ENCODE measurements at places on chromosomes 6 and 20. TPM values are rescaled to one million over a fixed set of nuclear protein-coding genes. Genes with fewer than 3 reads are reported as not detected.

CPXM1 gene
- total RNA-seq, result not detected

AIF1 gene
- 1.7 TPM for total RNA-seq

DNA sequence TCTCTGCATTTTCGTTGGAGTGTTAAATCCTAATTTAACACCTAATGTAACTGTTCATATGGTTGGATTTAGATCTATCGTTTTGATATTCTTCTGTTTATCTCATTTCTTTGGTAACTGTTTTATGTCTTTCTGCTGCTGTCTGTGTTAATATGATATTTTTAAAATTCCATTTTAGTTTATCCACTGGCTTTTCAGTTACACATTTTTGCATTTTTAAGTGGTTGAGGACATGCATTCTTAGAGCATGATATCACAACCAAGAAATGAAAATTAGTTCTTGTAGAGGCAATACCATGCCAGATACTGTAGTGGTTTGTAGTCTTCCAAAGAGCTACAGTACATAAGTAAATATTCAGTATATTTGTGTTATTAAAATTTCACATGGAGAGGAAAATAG, 58.6 kb downstream of the LIN28B start:
- no peak for DNase-seq

- no peak for DNase-seq
Measured at GRCh38 chr20:2751347-2751877, 49.0 kb downstream of the CPXM1 start.

- no peak for DNase-seq
Measured at GRCh38 chr20:62244644-62245108, 6.4 kb downstream of the OSBPL2 start.
